ENCODE measurements at places on chromosomes 7 and 10.

- peak; percentile 33 for DNase-seq
These were observed 82.5 kb downstream of the ZNF467 start for GRCh38 chr7:149690688-149691446.

DNA sequence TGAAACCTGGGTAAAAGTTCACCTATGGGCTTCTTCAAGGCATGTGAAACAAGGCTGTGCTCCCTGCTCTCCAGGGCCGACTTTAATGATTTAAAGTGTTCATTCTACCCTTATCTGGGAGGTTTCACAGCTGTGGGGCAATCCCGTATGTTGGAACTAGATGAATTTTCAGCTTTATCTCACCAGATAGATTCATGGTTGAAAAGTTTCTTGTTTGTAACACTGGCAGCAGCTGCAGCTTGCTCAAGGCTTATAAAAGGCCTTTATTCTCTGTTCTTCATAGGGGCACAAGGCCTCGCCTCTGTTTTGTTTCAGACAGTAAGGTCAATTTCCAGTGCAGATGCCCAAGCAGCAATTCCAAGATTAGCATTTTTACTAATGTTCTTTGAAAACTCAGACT is 70.4 kb upstream of the DNAJB12 start:
- no peak for DNase-seq

- no peak for DNase-seq
These were observed 36.8 kb upstream of the ARMS2 start for GRCh38 chr10:122417667-122418066.

GRCh38 chr10:117631276-117632145 is 89.0 kb downstream of the EMX2 start:
- no peak for DNase-seq

DNA sequence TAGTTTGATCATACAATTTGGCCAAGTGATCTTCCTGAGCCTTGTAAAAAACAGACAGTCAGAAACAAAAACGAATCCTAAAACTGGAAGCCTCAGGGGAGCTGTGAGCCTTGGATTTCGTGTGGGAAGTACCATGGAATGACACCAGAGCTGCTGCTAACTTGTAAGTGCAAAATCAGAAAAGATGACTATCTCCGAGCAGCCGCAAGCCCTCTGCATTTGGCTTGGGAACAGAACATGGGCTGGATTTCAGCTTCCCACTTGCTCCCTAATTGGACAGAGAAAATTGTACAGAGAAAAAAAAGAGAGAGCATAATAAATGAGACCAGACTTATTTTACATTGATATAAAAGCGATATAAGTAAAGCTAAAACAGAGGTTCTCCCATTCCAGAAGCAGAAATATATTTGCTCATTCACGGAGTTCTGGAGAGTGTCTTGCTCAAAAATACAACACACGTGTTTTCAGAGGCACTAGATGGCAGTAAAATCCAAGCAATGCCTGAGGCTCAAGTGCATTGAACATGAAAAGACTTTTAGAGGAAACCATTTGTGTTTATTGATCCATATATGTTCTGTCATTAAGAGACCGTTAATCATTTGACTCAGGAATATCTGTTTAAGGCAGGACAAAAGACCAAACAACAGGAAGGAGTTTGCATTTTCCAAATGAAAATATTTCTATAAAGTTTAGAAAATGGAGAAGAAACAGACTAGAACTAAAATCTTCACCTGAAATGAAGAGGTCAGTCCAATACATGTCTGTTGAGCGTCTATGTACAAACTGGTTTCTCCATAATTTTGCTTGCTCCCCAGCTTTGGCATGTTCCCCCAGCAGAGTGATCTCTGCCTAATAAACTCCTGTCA is 78.3 kb upstream of the SLC26A5 start:
- DNase-seq: peak; percentile 43

- DNase-seq: no peak
These were observed 522.9 kb downstream of the PARD3 start for GRCh38 chr10:34292194-34292565.

DNA sequence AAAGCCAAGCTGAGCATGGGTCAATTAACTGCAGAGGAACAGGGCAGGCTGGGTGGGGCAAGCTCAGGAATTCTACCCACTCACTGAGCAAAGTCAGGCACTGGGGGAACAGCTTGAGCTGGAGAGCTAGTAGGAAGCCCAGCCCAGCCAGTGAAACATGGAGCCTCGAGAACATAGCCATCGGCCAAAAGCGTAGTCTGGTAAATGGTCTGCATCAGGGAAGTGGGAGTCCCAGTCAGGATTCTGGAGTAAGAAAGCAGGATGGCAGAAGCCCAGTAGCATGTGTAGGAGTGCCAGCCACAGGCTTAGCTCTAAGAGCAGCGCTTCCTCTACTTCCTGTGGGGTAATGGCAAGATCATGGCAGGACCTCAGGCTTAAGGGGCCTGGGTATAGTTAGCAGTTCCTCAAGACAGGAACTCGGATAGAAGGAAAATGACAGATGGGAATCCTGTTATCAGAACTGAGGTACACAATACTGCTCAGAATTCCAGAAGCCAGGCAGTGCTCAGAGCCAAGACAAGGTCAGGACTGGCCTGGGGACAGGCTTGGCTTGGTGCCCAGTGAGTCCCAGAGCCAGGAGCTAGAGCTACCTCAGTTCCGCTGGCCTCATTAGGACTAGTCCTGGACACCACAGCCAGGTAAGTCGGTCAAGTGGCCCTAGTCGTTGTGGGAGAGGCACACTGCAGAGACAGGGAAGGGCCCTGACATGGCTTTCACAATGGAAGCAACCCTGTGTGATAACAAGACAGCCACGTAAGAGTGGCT is 65.4 kb upstream of the MXI1 start:
- no peak for DNase-seq

DNA sequence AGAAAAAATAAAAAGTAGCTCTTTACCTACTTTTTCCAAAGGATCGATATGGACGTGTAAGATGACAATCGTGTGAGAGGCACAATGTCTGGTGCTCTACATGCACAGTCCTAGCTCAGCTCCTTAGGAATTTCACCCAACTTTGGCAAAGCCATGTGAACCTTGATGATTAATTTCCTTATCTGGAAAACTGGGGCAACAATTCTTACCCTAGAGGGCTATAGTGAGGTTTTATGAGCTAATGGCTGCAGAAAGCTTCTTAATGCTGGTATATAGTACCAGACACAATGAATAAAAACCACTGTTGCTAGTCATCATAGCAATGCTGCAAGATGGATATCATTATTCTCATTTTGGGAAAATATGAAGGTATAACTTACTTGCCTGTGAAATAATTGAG is 202.7 kb downstream of the PARD3 start:
- DNase-seq: no peak

GRCh38 chr7:42236266-42236975 is 588 bp downstream of the GLI3 start:
- peak; percentile 69 for DNase-seq

DNA sequence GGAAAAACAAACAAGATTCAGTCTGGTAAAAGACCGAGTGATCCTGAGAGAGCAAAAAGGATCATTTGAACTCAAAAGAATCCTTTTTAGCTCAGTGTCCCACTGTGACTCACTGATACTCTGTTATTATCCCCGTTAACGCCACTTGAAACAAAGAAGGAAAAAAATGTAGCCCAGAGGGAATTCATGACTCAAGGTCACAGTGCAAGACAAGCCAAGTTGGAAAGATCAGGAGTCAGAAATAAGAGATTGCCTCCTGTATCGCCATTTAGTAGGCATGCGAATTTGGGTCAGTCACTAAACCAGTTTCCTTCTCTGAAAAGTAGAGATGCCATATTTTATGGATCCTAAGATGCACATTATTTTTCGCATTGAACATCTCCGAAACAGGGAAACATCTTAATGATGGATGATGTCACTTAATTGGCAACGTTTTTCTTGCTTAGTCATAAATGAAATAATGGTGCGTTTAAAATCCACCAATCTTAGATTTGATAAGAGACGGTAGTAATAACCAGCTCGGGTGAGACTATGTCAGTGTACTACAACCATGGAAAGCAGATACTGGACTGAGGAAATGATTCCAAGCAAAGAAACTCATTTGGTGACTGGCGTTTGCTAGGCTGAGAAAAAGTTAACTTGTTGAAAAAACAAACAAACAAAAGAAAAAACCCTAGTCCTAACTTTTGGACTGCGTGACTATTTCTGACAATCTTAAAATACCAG is 502.0 kb upstream of the CELF2 start:
- DNase-seq: peak; percentile 11

DNA sequence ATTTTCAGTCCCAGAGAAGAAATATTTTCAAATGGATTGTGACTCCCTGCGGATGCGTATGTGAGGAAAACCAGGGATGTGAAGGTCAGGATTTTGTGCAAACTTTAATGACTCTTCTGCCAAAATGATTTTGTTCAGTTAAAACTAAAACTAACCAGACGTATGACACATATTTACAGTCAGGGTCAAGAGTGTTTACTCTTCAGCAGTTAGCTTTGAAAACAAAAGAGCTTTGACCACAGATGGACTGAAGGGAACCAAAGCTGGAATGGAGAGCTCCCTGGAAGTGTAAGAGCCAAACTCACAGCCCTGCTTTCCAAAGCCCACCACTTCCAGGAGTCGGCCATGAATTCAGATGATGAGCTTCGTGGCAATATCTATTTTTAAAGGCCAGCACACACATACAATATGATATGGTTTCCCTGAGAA is 15.5 kb downstream of the SVIL start:
- DNase-seq: no peak

DNA sequence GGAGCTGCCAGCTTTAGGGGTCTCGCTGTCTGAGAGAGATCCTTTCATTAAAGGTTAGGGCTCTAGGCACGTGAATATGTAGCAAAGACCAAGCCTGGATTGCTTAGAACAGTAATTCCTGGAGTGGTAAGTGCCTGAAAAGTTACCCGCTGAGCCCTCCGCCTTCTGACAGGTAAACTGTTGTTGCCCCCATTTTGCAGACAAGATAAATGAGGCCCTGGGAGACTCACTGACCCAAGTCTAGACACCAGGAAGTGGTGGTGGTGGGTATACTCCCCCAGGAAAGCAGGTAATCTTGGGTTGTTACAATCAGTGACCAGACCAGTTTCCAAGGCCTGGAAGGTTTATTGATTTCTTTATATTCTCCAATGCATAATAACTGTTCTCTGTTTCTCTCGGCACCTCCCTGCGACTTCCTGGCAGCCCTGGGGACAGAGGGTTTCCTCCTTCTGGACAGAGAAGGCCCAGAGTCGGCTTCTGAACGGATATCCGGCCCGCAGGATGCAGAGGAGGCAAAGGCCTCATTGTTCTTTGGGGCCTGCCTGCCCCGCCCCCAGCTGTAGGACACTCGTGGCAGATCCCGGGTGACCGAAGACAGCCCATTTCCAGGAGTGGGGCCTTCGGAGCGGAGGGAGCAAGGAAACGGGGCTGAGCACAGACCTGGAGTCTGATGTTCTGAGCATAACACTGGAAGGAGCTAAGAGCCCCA is 1.3 kb upstream of the GRK5 start:
- DNase-seq: peak; percentile 51

DNA sequence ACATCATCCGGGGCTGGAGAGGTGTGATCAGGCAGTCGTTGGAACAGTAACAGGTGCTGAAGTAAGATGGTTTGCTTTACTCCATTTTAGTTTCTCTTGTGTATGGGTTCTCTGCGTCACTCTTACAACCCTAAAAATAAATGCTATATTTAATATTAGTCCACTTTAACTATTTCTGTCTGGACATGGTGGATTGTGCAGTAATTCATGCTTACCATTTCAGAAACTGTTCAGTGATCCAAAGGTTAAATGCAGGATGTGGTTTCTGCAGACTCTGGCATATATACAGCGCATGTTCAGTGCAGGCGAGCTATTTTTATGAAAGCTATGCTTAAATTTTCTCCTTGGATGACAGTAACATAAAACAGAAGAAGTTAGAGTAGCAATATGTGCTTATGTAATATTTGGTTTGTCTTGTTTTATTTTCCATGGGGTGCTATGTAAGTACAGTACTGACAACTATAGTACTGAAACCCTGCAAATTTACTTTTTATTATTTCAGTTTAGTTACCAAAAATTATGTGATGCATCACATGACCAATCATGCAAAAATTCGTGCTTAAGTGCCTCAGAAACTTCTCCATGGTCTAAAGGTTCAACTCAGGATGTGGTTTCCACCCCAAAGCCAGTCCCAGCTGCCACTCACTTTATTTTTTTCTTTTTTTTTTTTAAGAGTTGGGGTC is 46.6 kb upstream of the GRID1 start:
- no peak for DNase-seq

DNA sequence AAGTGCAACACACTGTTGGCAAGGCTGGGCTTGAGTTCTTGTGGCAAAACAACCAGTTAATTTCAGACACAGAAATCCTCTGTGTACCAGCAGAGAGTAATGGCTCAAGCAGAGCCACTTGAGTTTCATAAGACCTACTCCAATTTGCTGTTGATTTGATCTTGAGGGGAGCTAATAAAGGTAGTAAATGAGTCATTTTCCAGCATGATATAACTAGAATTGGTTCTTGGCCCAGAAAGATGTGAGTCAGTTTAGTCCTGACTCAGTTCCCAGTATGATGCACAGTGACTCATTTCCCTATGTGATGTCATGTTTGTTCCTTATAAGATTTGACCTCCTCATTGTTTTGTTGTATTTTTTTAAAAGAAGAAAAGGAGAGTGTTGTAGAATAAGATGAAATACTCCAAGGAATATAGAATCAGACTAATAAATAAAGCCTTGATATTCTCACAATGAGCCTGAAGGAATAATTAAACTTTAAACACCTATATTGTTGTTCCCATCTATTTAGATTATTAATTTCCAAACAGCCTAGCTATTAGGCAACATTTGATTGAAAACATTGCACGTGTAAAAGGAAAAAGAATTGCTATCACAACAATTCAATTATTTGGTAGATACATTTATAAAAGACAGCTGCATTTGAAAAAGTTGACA is 186.2 kb downstream of the REEP3 start:
- DNase-seq: peak; percentile 84

DNA sequence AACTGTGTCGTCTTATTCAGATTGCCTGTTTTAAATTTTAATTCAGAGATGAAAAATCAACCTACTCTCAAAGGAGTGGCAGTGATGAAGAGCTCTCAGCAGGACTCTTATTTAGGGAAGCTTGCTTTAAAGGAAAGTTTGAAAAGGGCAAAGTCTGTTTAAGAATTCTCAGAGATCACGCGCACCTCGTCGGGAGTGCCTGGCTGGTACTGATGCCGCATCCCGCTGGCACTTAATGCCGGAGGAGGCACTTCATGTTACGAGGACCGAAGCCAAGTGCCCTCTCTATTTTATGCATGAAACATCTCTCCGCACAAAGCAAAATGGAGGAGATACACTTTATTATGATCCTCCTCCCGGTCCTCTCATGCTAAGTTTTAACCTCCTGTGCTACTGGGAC is 71.1 kb upstream of the INSYN2A start:
- no peak for DNase-seq

DNA sequence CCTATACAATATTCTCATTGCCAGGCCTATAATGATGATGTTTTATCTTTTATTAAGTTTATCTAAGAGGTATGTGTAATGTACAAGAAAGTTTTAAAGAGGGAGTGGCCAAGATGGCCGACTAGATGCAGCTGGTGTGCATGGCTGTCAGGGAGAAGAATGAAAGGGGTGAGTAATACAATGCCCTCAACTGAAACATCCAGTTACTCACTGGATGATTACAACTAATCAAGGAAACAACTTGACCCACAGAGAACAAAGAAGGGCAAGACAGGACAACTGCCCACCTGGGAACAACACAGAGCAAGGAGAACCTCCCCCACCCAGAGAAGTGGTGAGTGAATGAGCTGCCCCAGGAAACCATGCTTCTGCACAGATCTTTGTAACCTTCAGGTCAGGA is 880.0 kb upstream of the LRRTM3 start:
- no peak for DNase-seq

GRCh38 chr10:7100032-7100702 is 310.7 kb downstream of the SFMBT2 start:
- DNase-seq: no peak

All from urothelium cell line (cell line).